A673 (cell line): ENCODE measurements at places on chromosomes 2 and 18.

DNA sequence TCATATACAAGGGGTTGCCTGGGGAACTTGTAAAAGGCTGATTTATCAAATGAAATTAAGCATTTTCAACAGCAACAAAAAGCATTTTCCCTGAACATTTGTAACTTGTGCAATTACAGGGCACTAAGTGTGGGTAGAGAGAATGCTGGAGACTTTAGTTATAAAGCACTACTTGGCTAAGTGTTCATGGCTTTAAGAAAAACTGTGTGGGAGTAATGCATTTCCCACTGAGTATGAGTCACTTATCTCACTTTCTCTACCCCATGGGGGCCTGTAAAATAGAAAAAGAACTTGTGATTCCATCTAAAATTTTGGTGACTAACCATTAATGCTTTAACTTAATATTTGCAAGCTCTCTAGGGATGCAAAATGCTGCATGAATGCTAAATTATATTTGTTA, 193.4 kb downstream of the CCDC102B start:
- H3K27me3 ChIP-seq: no peaks in the 10 kb centered on the region
- H3K27ac ChIP-seq: no peak overlapping the region
- peak; percentile 95 for DNase-seq
- no peak overlapping the region for H3K4me3 ChIP-seq
- no peaks in the 10 kb centered on the region for H3K36me3 ChIP-seq

DNA sequence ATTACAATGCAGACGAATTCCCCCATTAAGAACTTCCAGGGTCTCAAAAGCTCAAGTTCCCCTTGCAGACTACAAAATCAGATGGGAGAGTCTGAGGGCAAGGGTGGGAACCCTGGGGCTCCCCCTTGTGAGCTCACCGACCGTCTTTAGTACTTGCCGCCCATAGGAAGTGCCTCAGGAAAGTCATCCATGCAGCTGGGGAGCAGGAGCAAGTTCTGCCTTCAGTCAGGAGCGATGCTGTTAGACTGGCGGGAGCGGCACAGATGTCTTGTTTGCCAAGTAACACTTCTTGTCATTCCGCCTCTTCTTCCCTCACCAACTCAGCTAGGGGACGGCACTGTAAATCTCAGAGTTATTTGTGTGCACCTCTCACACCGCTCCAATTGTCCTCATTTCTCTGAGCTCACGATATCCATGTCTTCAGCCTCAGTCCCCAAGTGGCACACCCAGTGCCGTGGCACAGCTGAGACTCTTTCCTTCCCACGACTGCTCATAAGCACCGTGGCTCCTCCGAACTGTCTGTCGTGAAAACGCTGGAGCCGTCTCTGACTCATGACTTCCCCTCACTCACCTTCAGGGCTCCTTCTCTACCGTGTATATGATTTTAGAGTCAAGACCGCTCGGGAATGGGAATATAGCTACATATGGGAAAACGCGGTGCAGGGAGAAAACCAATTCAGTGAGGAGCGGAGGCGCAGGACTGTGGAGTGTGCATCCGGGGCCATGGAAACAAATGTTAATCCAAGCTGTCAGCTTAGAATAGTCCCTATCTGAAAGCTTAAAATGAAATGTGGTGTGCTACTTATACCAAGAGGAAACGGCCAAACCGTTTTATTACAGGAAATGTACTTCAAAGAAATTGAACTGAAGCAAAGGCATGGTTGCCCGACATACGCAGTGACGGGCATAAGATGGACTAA, 34.0 kb downstream of the UXS1 start:
- H3K4me1 ChIP-seq: peaks cover 26% of the 10 kb centered on the region
- H3K4me3 ChIP-seq: no peak overlapping the region
- H3K27me3 ChIP-seq: no peaks in the 10 kb centered on the region
- peak; percentile 32 for DNase-seq
- H3K27ac ChIP-seq: peak overlapping the region; percentile 63

- no peaks in the 10 kb centered on the region for H3K27me3 ChIP-seq
- H3K27ac ChIP-seq: no peak overlapping the region
- no peak overlapping the region for H3K4me3 ChIP-seq
- H3K36me3 ChIP-seq: no peaks in the 10 kb centered on the region
- peaks cover 8% of the 10 kb centered on the region for H3K4me1 ChIP-seq
- no peak for DNase-seq
Measured at GRCh38 chr2:205408696-205409095, 273.6 kb upstream of the NRP2 start.

DNA sequence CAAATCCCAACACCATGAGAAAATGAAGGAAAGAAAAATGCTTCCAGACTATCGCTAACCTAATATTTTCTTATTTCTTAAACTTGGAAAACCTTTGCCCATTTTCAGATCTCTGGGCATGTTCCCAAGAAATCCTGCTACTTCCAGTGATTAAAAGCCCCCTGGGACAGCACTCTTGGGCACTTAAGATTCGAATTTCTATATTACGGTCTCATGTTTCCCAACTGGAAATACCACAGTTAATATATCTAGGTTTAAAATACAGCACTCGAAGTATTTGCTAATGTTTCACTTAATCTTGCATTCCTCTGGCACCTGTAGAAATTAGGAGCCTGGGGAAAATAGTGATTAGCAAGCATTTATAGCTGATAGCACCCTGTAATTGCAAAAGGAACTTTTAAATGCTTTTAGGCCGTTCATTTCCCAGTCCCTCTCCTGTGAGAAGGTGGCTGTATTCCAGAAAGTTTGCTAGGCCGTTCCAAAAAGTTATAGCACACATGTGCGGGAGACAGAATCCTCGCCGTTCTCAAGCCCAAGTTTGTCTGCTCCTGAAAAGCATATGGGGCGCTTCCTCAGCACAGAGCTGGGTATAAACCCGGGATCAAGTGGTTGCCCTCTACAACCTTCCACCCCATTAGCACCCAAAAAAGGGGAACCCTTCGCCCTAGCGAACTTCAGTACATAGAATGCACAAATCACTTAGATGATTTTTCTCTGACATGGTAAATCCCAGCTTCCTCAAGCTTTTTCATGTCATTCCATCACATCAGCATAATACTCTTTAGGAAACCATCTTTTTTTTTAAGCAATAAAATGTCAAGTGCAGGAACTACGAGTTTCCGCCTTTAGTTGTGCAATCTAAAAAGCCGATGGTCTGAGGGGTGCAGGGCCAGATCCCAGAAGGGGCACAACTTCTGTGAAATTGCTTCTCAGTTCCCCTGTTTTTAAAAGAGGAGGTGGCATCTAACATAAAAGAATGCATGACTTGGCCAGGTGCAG, 60.6 kb downstream of the DIPK1C start:
- no peaks in the 10 kb centered on the region for H3K36me3 ChIP-seq
- H3K4me1 ChIP-seq: no peaks in the 10 kb centered on the region
- peaks cover 41% of the 10 kb centered on the region for H3K27me3 ChIP-seq
- no peak overlapping the region for H3K27ac ChIP-seq

GRCh38 chr2:69995511-69995910, 34.1 kb upstream of the ASPRV1 start:
- DNase-seq: no peak
- H3K27ac ChIP-seq: no peak overlapping the region
- H3K36me3 ChIP-seq: no peaks in the 10 kb centered on the region
- no peak overlapping the region for H3K4me3 ChIP-seq
- H3K27me3 ChIP-seq: no peaks in the 10 kb centered on the region

DNA sequence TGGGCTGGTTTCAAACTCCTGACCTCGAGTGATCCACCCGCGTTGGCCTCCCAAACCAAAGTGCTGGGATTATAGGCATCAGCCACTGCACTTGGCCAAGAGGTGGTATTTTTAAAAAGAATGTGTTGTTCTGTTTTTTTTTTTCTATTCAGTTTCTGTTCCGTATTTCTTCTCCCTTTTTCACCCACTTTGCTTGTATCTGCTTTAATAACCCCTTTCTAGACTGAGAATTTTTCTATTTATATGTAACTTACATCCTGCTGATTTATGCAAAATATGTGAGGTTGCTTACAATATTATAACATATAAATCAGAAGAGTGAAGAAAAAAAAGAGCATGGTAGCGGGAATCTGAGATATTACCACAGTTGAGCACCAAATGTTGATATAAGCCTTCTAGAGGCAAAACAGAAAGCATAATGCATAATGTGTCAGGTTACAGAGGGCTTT, 17.2 kb upstream of the LYPD6B start:
- DNase-seq: no peak
- H3K27ac ChIP-seq: no peak overlapping the region
- no peak overlapping the region for H3K4me3 ChIP-seq
- no peaks in the 10 kb centered on the region for H3K4me1 ChIP-seq
- H3K36me3 ChIP-seq: no peaks in the 10 kb centered on the region
- H3K27me3 ChIP-seq: no peaks in the 10 kb centered on the region

- no peaks in the 10 kb centered on the region for H3K4me1 ChIP-seq
- no peak overlapping the region for H3K27ac ChIP-seq
- no peak overlapping the region for H3K4me3 ChIP-seq
- no peaks in the 10 kb centered on the region for H3K27me3 ChIP-seq
- no peak for DNase-seq
Measured at GRCh38 chr2:72765997-72766609, 59.7 kb downstream of the EXOC6B start.

DNA sequence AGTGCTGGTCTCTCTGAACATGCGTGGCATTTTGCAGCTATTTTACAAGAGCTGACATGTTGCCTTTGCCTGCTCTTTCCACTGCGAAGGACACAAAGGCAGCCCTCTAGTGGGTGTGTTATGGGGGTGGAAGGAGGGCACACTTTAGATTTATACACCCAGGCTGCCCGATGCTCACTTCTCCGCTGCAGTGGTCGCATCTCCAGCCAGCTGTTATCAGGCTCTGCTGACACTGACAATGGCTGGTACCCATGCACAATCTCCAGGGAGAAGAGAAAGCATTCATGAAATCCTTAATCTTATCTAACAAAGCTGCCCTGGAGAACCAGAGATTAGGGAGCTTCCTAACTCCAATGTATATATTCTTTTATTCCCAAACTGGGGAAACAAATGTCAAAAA, 113.5 kb downstream of the EPHA4 start:
- no peaks in the 10 kb centered on the region for H3K27me3 ChIP-seq
- H3K36me3 ChIP-seq: no peaks in the 10 kb centered on the region
- no peak overlapping the region for H3K4me3 ChIP-seq
- DNase-seq: no peak
- peaks cover 5% of the 10 kb centered on the region for H3K4me1 ChIP-seq

DNA sequence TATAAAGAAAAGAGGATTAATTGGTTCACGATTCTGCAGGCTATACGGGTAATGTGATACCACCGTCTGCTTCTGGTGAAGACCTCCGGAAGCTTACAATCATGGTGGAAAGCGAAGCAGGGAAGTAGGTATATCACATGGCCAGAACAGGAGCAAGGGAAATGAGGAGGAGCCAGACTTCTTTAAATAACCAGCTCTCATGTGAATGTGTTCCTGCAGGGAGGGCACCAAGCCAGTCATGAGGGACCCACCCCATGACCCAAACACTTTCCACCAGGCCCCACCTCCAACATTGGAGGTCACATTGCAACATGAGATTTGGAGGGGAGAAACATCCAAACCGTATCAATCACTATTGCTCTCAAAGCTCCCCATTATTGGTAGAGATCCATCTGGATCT, 61.8 kb downstream of the EFEMP1 start:
- H3K27me3 ChIP-seq: no peaks in the 10 kb centered on the region
- H3K36me3 ChIP-seq: no peaks in the 10 kb centered on the region
- H3K4me1 ChIP-seq: peaks cover 6% of the 10 kb centered on the region

- H3K4me3 ChIP-seq: no peak overlapping the region
- no peaks in the 10 kb centered on the region for H3K36me3 ChIP-seq
- H3K27ac ChIP-seq: no peak overlapping the region
Measured at GRCh38 chr2:157107877-157108276, 149.6 kb upstream of the GALNT5 start.

GRCh38 chr2:61841286-61841685, 12.6 kb downstream of the FAM161A start:
- no peak overlapping the region for H3K4me3 ChIP-seq
- no peak overlapping the region for H3K27ac ChIP-seq
- H3K4me1 ChIP-seq: no peaks in the 10 kb centered on the region

DNA sequence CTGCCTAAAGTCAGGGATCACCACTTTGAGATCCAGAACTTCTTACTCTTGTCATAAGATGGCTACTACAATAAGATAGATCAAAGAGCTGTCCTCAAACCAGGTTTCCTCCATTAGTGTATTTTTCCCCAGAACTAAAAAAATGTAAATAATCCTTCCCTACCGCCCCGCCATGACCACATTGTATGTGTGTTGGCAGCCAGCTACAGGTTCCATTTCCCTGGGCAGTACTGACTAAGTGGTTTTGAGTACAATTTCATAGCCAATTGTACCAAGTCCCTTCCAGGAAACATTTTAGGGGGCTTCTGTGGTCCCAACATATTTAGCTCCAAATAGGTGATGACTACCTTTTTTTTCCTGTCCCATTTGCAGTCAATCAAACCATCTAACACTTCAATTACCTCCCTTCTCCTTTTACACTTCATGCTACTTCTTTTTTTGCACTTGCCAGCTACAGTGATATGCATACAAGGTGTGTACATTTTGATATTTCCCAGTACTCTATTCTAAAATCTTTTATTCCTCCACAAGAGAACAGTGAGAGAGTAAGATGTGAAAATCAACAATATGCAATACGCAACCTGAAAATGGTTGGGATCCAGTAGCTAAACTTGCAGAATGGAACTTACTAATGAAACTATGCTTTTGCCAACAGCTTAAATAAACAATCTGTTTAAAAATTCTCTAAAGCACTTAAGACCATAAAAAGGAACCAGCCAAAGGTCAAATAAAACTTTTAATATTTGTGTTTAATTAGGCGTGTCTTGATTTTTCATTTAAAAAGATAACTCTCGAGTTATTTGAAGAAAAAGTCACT, 3.9 kb downstream of the PUM2 start:
- H3K36me3 ChIP-seq: no peaks in the 10 kb centered on the region
- H3K4me3 ChIP-seq: no peak overlapping the region
- peaks cover 18% of the 10 kb centered on the region for H3K4me1 ChIP-seq
- H3K27me3 ChIP-seq: no peaks in the 10 kb centered on the region
- no peak overlapping the region for H3K27ac ChIP-seq

- no peaks in the 10 kb centered on the region for H3K27me3 ChIP-seq
- no peak overlapping the region for H3K27ac ChIP-seq
- H3K36me3 ChIP-seq: no peaks in the 10 kb centered on the region
- no peak overlapping the region for H3K4me3 ChIP-seq
- H3K4me1 ChIP-seq: no peaks in the 10 kb centered on the region
Measured at GRCh38 chr2:160719116-160719515, 225.5 kb upstream of the RBMS1 start.

GRCh38 chr2:7740114-7740513, 822.9 kb downstream of the RNF144A start:
- H3K4me3 ChIP-seq: no peak overlapping the region
- H3K4me1 ChIP-seq: no peaks in the 10 kb centered on the region
- DNase-seq: no peak
- no peaks in the 10 kb centered on the region for H3K36me3 ChIP-seq
- no peak overlapping the region for H3K27ac ChIP-seq

- H3K4me3 ChIP-seq: no peak overlapping the region
- no peak overlapping the region for H3K27ac ChIP-seq
- peaks cover 45% of the 10 kb centered on the region for H3K4me1 ChIP-seq
- no peaks in the 10 kb centered on the region for H3K36me3 ChIP-seq
Measured at GRCh38 chr2:30026091-30027055, 105.0 kb upstream of the ALK start.
